Glutamatergic neuron (in vitro differentiated cells): ENCODE measurements at places on chromosomes 6 and 20.

DNA sequence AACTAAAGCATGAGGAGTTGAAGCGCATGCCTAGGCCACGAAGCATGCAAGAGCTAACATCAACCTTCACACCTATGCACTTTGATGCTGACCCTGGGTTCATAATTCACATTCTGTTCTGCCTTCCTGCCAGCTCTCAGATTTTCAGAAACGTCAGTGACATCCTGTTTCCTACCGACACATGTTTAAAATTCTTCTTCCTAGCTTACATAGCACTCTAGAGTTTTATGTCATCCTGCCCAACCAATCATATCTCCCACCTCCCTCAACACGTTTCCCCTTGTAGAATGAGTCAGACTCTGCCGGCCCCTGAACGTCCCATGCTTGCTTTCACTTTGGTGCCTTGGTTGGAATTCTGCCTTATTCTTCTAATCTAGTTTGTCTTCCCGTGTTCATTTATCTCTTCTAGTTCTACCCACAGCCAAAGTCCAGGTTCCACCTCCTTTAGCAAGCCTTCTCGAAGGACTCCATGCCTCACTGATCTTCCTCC is 97.2 kb upstream of the MAP7 start:
- DNase-seq = no peak

GRCh38 chr6:39124114-39124513 is 9.1 kb upstream of the SAYSD1 start:
- DNase-seq = no peak

DNA sequence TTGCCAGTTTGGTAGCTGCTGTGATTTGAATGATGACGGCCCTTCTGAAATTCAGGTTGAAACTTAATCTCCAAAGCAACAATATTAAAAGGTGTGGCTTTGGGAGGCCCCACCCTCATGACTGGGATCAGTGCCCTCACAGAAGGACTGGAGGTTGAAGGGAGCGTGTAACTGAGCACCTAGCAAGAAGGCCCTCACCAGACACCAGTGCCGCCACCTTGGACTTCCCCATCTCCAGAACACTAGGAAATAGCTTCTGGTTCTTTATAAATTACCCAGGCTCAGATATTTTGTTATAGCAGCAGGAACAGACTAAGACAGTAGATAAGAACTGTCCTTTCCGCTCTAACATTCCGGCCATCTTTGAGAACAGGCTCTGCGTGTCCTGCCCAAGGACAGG is 243.1 kb downstream of the DLL1 start:
- no peak for DNase-seq

- DNase-seq = no peak
These were observed 120.3 kb downstream of the PXDC1 start for GRCh38 chr6:3631186-3631585.

GRCh38 chr6:133501675-133502270 is 260.6 kb downstream of the EYA4 start:
- no peak for DNase-seq

GRCh38 chr6:123869334-123869733 is 65.7 kb downstream of the NKAIN2 start:
- no peak for DNase-seq

- no peak for DNase-seq
These were observed 372.7 kb downstream of the CDKAL1 start for GRCh38 chr6:20906945-20907344.

GRCh38 chr6:11969092-11969491 is 43.0 kb upstream of the HIVEP1 start:
- DNase-seq = no peak

DNA sequence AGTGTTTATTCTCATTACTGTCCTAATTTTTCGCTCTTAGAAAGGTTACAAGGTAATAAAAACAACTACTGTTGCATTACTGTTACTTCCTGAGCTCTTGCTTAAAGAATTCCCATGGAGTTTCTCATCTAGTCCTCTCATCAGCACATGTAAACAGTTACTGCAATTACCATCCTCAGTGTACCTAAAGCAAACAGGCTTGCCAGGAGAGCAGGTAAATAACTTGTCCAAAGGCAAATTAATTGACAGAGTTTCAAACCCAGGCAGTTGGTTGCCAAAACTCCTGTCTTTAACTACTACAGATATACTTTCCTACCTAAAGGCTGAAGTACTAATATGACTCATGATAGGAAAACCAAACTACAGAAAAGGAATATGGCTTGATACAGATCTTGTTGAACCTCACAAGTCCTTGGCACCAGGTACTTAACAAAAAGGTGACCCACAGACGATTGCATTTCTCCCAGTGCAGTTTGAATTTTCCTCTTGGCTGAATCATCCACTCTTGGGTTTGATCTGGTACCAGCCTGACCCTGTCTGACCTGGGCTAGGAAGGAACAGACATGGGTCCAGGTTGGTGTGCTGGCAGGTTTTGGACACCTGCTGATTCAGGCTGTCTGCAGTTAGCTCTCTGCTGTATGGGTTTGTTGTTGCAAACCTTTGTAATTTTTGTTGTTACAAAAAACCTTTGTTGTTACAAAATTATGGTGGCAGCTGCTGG is 153.0 kb downstream of the CFAP61 start:
- no peak for DNase-seq

- no peak for DNase-seq
These were observed 9.2 kb downstream of the SOX12 start for GRCh38 chr20:334578-334977.

DNA sequence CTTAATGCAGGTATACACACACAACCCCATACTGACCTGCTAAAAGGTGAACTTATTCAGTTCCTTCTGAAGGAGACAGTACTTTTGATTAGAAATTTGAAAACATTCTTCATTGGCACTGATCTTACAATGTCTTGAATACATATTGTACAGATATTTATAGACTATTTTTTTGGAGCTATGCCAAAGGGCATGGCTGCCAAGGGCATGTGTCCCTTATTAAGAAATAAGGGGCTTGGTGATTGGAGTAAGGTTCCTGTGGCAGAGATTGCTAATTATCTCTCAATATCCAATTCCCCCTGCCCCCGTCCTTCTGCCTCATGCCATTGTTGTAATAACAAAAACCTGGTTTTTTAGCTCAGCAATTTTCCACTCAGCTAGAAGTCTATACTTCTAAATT is 355.9 kb downstream of the FARS2 start:
- DNase-seq = no peak

DNA sequence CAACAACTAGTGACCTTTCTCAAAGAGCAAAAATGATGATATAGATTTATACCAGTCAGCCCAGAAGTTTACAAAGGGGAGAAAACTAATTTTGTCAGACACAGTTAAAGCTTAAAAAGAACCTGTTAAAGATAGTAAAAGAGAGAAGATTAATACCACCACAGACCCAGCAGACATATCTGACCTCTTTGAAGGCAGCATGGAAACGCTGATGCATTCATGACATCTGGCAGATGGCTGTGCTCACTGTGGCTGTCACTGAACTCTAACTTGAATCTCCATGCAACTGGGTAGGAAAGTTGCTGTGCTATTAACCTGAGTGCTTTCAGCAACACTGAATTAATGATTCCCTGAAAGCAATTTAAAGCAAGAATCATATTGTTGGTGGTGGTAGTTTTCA is 159.8 kb upstream of the PRDM1 start:
- DNase-seq = no peak

DNA sequence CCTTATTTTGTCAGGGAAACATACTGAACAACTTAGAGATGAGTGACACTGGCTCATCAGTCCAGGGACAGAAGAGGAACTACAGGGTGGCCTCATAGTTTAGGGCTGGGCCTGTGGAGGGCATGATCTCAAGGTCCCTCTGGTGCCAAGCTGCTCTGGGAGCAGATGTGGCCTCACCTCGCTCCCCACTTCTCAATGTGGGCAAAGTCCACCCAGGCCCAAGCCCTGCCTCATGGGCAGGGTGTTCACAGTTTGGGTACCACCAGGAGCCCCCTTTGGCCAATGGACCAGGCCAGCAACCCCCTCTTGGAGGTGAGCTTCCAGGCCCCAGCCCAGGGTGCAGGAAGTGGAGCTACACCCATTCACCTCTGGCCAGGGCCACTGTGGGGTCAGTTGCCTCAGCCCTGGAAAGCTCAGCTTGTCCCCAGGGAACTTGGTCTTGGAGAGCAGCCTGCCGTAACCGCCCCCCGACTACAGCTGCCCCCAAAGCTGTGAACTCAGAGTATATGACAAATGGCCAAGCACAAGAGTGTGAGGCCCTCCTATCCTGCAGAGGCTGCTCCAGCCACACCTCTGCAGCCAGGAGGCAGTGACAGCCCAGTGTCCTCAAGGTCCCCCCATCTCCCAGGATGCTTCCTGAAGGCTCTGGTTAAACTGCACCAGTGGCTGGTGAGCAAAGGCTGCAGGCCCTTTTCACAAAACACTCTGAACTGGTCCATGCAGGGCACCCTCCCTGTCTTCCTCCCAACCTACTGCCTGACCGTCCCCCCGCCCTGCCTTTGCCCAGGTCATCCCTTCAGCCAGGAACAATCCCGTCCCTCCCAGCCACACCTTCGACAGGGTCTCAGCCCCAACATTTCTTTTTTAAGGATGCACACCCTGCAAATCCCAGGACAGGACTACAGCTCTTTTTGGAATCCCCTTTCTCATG is 3.6 kb downstream of the ADISSP start:
- DNase-seq = no peak

DNA sequence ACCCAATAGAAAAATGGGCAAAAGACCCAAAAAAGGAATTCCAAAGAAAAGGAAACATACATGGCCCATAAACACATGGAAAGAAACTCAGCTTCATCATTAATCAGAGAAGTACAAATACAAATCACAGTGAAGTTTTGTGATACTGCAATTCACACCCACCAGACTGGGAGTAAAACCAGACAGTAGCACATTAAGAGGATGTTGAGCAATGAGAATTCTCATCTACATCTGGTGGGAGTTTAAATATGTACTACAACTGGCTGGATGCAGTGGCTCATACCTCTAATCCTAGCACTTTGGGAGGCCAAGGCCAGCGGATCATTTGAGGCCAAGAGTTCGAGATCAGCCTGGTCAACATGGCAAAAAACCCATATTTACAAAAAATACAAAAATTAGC is 125.7 kb upstream of the PHACTR1 start:
- DNase-seq = no peak

DNA sequence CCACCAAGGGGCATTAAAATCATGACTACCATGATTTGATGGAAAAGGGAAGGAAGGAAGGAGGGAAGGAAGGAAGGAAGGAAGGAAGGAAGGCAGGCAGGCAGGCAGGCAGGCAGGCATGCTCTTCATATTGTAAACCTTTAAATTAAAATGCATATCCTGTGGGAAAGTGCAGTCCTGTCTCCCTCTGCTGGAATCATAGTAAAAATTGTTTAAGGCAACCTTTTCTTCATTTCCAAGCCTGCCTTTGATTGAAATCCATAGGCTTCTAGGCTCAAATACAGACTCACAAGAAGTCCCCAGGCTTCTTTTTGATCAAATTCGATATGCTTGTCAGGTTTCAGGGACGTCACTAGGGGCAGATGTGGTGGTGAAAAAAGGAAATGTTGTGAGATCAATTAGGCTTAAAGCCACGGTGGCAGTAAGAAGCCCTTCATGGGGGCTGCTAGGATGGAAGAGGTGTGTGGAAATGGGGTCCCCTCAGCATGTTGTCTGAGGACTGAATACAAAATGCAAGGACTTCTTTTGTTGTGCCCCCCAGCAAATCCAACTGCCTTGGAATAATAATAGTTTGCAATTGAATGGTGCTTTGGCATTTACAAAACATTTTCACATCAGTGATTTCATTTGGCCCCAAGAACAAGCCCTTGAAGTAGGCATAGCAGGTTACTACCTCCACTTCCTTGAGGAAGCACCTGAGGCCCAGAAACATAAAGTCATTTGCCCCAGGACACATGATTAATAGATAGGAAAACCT is 25.6 kb upstream of the GABRR1 start:
- no peak for DNase-seq

DNA sequence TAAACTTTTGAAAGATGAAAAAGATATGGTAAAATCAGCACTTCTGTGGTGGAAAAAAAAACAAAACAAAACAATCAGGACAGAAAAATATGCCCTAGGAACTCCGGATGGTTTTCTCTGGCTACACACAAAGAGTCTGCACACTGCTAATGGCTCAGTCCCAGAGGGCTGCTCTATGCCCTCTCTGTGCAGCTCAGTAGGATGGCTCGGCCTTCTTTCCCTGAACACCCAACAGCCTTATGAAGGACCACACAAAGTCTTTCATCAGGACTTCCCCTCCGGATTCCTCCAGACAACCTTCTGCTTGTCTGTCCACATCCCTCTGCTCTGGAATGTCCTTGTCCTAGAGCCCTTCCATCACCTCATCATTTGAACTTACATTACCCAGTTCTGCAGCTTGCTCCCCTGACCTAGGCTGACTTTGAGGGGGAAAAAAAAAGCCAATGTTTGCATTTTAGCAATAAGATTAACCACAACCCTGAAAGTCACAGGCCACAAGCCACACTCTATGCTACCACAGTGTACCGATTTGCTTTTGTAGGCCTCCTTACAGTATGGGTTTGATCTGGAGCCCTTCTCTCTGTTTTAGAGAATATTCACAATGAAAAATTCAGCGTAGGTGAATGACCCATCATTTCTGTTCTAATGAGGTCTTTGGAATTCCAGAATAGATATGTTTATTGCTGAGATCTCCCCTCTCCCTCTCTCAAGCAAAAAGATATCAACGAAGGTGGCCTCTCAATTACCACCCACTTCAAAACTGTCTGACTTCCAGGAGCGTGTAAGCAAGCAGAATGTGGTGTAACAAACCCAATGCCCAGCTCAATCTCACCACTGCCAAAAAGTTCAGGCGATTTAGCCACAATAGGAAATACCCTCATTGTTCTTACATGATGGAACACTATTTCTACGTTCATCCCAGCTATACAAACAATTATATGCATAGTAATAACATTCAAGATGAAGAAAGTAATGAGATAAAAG is 164.0 kb downstream of the GMDS start:
- no peak for DNase-seq

DNA sequence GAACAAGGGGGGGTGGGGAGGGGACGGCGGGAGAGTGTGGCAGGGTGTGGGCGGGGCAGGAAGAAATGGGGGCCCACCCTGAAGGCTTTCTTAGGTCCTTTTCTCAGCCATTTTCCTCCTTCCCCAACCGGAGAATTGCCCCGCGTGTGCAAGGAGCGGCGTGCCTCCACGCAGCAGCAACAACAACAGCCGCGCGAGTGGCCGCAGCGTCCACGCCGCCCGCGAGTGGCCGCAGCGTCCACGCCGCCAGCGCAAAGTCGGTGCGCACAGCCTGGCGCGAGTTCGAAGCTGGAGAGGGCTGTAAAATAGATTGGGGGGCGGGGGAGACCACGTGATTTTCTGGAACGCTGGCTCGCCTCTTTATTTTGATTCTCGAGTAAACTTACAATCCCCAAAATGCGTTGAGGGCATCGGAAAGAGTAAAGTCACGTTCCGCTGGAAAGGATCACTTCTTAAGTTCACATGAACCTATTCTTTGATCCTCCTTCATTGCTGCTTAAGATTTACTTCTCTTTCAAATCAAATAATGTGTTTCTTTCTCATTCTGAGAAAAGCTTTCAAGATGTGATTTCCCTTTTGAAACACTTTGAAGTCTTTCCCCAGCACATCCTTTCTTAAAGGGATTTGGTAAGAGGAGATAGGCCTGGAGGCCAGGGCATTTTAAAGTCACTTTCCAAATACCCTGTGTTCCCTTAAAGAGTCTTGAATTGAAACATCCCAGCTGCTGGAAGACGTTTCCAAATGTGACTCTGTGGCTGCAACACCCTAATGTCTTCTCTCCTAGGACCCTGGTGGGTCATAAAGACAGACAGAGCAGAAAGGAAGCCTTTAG is 66.7 kb upstream of the ZNF217 start:
- no peak for DNase-seq
